ENCODE measurements at places on chromosomes 5 and 9.

DNA sequence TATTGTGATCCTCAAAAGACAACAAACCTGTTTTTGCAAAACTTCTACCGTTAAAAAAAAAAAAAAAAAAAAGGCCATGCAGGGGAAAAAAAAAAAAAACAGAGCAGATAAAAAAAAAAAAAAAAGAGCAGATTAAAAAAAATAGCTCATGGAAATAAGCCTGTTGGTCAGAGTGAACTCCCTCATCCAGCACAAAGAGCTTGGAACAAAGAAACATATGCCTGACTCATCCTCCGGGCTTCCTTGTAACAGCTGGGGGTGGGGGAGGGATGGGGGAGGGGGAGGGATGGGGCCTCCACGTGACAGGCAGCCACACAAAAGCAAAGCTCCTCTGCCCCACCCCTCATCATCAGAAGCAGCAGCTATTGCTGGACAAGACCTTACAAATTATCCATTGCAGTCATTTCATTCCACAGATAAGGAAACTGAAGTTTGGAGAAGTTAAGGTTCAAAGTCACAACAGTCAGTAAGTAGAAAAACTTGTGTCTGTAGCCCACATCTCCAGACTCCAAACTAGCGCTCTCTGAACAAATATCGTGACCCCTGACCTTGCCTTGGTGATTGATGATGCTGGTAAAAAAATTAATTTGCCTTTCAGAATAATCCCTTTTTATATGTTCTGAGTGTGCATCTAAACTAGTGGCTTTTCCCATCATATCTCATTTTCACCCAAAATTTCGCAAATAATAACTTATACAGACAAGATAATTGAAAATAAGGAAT lies 38.9 kb downstream of the SLC35D2 start:
- DNase-seq = peak; percentile 93

DNA sequence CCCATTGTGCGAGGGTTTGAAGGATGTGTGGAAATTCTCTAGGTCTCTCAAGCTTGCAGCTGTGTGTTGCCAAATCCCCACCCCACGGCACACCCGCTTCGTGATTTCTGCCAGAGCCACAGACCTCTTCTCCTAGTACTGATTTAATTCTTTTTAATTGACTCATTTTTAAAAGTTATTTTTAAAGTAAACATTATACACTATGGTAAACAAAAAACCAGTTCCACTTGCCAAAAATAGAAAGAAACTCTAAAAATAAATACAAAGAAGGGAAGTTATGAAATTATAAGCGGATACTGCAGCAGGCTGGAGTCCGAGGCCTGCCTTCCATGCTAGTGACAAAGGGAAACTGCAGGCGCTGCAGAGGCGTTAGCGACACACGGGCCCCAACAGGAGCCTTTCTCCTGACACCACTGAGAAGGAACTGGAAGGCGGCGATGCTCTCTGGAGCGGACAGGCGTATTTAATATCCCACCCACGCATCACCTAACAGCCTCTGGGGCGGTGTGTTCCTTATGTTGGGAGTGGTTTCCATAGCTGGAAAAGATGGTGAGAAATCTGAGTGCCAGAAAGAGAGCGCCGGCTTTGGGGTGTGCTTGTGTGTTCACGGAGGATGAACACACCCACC lies 122.5 kb downstream of the COL23A1 start:
- no peak for DNase-seq

DNA sequence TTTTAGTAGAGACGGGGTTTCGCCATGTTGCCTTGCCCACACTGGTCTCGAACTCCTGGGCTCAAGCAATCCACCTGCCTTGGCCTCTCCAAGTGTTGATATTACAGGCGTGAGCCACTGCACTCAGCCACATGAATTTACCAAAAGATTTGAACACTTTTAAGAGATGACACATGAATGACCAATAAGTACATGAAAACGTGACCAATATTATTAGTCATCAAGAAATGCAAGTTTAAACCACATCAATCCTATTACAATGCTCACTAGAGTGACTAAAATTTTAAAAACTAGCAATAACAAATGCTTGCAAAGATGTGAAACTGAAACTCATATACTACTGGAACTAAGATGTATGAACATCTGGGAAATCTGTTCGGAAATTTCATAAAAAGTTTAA lies 54.3 kb downstream of the NR6A1 start:
- no peak for DNase-seq

- DNase-seq = no peak
These were observed 767 bp downstream of the RALGPS1 start for GRCh38 chr9:126915281-126915816.

GRCh38 chr9:90299968-90300367 lies 342.7 kb downstream of the DIRAS2 start:
- DNase-seq = no peak
